GDM1 (cell line): ENCODE measurements at places on chromosomes 2 and 18.

- DNase-seq, result no peak
These were observed 11.5 kb upstream of the SLC11A1 start for GRCh38 chr2:218370410-218371063.

DNA sequence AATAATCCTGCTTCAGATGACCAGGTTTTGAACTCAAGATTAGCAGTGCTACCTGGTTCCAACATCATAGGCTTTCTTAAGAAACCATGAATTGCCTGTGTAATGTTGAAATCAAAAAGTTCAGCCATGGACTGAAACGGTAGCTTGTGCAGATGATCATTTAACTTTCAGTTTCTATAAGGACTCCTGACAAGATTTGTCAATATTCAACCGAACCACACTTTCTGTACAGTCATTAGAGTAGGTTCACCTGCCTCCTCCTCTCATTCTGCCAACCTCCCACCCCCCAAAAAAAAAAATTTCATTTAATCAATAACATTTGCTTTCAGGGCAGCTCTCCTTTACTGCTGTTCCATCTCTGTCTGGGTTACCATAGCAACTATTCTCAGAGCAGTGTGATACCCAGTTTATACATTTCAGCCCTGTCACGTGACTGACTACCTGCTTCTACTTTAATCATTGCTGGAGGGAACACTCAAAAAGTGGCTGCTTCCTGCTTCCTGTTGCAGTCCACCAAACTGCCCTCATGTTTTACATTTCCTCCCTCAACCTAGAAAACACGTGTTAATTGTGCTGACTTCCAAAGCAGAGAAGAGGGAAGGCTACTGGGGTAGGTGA is 275.5 kb downstream of the SS18 start:
- no peak for DNase-seq

DNA sequence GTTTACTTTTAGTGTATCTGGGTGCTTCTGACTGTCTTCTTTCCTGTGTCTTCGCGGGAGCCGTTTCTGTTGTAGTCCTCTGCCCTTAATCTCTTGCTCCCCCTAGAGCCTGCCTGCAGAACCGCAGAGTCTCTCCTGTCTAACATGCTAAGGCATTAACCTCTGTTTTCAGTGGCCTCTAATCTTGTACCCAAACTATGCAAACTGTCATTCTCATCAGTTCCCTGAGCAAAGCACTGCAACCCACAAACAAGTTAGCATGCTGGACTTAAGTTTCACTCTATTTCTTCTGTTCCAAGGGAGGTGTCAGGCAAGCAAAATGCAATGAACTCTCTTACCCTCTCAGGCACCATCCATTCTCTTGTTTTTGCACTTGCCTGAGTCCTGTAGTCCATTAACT is 138.4 kb downstream of the OTX1 start:
- DNase-seq, result no peak

GRCh38 chr2:7029291-7030059 is 112.3 kb downstream of the RNF144A start:
- no peak for DNase-seq

GRCh38 chr2:81647715-81648230 is 1343.2 kb upstream of the LRRTM1 start:
- no peak for DNase-seq

- no peak for DNase-seq
These were observed 21.7 kb upstream of the POLI start for GRCh38 chr18:54247511-54248175.

- no peak for DNase-seq
These were observed 2.9 kb upstream of the BCL2L11 start for GRCh38 chr2:111117598-111118480.

- DNase-seq, result no peak
These were observed 81.5 kb upstream of the ACSL3 start for GRCh38 chr2:222779145-222779832.

DNA sequence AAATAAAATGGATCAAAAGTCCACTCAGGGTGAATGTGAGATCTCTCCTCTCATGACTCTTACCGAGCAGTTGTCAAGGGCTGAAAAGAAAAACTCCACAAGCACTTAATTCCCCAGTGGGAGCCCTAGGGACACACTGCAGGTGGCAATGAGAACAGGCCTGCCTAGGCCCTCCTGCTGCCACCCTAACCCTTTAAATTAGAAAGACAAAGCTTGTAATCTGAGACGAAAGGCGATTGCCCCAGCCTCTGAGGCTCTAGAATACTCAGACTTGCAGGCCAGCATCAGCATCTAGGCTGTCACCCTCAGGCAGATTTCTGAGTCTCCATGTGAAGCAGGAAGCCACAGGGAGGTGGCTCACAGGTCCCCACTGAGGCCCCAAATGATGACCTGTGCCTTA is 457.0 kb upstream of the MYT1L start:
- no peak for DNase-seq

GRCh38 chr2:131022731-131023130 is 70.5 kb downstream of the FAM168B start:
- no peak for DNase-seq

GRCh38 chr2:134189009-134189720 is 64.7 kb upstream of the MGAT5 start:
- DNase-seq, result no peak

DNA sequence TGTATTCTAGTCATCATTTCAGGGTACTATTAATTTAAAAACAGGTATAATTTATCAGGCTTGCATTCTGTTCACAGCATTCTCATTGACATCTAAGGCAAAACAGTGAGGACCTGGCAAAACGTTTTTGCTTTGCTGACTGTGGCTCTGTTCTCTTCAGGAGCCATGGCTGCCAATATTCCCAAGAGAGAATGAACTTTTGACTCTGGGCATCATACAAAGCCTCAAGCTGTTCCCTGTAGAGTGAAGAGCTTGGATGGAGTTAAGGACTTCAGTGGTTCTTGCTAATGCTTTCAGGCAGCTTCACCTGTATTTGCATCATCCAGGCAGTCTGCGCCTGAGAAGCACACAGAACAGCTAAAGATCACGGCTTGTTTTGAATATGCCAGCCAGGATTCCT is 65.9 kb upstream of the CAVIN2 start:
- no peak for DNase-seq

- DNase-seq, result no peak
These were observed 60.7 kb upstream of the KIF5C start for GRCh38 chr2:148814143-148814859.

GRCh38 chr18:26863122-26863879 is 2.2 kb downstream of the AQP4 start:
- DNase-seq, result no peak

GRCh38 chr2:47243596-47244323 is 88.7 kb upstream of the STPG4 start:
- DNase-seq, result no peak

DNA sequence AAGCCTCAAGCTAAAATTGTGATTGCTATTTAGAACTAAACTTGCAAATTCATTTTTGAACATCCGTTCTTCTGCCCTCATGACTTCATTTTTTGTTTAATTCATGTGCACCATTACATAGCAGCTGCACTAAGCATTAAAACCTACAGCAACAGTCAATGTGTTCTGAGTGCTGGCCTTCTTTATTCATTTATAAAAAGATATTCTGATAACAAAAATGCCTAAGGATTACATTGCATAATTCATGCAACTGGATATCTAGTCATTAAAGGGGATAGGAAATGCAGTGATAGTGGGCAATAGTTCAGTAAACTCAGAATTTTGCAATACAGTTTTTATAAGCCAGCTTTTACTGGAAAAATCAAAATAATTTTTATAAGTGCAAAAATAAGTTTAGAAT is 294.4 kb upstream of the EPC2 start:
- DNase-seq, result no peak

- DNase-seq, result no peak
These were observed 31.6 kb downstream of the KCNK3 start for GRCh38 chr2:26723991-26724750.

DNA sequence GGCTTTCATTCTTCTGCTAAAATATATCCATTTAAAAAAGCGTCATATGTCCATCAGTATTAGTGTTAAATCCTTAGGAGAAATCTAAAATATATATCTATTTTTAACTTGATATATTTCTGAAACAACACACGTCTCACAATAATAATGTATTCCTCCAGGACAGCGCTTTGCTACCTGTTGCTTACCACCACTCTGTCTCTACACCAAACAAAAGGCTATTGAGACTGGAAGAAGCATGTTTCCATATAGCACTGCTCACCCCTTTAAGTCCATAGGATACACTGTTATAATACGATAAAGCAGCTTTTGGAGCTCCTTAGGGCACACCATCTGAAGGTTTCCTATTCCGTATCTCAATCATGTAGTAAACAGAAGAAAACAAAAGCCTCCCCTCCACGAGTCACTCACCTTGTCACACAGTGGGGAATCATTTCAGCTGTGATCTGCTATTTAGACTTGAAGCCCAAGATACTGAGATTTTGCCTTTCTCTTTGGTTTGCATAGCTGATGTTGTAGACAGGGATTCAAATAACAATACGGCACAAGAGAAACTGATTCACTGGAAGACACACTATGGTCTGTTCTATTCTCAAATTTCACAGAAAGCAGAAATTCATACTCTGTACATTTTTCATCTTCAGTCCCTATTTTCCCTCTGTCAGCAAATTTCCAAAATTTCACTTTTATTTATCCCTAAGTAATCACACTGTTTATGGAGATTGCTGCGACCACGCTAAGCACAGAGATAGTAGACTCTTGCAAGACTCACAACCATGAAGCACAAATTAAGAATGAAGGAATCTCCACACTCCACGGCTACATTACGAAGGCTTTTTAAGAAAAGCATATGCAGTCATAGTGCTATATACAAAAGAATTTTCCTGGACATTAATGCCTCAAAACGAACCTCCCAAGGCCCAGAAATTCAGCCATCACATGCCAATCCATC is 187.1 kb downstream of the TCF4 start:
- DNase-seq, result no peak

DNA sequence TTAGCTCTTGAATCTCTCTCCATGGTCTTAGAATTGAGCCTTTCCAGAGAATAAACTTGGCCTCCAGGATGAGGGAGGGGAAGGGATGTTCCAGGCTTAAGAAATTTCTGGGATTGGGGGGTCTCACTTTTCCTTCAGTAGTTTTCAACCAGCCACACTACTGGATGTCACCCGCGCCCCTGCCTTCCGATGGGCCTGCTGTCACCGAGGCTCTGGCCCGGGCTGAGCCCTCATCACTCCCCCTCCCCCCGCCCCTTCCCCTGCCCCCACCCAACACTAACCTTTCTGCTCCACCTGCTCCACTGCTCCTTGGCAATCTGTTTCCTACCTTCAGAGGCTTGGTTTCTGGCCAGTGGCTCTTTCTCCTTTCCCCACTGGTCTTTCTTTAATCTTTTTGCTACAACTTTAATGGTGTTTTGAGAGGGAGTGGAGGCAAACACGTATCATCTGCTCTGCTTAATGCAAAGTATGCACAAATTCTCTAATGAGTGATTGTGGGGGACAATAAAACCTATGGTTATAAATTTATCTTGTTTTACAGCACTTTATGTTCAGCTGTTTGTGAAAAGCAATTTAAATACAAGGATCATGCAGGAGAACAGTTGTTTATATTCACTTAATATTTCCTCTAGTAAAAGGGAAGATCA is 155.1 kb downstream of the WDSUB1 start:
- DNase-seq, result no peak

DNA sequence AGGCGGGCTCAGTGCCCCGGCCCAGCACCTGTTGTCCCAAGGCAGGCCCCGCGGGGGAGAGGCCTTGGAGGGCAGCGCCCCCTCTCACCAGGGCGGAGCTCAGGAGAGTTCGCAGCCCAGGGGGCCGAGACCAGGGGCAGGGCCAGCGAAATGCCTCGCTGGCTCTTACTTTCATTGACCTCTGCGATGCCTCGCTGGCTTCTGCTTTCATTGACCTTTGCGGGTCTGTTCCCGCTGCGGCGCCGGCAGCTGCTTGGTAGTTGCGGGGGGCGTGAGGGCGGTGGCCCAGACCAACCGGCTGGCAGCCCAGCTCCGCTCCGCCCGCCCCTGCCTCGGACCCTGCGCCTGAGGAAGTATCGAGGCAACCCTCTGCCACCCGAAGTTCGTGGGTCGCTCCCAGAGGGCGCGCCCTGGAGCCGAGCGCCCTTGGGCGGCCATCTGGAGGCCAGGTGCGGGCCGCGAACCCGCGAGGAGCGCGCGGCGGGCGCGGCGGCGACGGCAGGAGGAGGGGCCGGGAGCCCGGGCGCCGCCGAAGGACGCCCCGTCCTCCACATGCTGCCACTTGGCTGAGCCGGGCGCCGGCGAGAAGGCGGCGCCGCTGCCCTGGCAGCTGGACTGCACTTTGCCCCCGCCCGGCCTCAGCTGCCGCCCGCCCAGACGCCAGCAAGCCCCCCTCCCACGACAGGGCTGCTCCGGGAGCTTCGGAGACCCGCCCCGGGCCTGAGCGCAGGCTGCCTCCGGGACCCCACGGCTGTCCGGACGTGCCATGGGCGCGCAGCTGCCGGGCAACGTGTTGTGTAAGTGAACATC is 118.0 kb upstream of the MSTN start:
- peak; percentile 74 for DNase-seq
